ENCODE measurements at places on chromosomes 1 and 21.

DNA sequence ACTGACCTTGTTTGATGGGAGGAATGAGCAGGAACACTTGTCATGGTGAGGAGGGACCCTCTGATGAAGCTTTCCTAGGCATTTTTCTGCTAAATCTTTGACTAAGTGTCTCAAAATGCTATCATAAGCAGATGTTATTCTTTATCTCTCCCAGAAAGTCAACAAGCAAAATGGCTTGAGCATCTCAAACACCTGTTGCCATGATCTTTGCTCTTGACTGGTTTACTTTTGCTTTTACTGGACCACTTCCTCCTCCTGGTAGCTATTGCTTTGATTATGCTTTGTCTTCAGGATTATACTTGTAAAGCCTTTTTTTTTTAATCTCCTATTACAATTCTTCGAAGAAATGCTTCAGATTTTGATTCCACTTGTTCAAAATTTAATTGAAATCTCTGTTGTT lies 157.4 kb downstream of the GPR52 start:
- no peak for DNase-seq

DNA sequence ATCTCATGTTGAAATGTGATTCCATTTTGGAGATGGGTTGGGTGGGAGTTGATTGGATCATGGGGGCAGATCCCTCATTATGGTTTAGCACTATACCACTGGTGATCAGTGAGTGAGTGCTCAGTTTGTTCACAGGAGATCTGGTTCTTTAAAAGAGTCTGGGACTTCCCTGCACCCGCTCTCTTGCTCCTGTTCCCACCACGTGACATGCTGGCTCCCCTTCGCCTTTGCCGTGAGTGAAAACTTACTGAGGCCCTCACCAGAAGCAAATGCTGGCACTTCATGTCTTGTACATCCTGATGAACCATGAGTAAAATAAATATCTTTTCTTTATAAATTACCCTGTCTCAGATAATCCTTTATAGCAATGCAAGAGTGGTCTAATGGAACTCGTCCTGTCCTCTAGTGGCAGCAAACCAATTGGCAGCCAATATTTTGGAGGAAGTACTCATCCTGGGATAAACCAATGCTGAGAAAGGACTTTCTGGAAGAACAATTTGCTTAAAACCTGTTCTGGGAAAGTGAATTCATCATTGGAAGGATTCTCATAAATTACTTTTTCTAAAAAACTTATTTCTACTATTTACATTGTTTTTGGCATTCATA lies 27.8 kb upstream of the CYP4A11 start:
- DNase-seq = peak; percentile 5

GRCh38 chr1:117599286-117600221 lies 6.3 kb upstream of the TENT5C start:
- DNase-seq = no peak

DNA sequence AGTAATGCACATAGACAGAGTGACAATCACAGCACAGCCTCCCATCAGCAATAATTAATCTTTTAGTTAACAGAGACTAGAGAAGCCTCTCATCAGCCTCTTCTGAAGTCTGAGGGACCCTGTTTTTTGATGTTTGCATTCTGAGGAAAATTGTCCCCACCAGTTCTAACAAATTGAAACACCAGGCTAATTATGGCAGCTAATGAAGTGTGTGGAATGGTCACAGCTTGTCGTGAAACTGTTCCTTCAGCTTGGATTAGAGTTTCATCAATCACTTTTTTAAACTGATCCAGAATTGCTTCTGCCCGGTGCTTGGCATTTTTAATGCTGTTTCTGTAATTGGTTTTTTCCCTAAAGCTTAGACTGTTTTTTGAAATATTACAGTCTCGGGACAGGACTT lies 208.0 kb downstream of the SPATA17 start:
- no peak for DNase-seq

DNA sequence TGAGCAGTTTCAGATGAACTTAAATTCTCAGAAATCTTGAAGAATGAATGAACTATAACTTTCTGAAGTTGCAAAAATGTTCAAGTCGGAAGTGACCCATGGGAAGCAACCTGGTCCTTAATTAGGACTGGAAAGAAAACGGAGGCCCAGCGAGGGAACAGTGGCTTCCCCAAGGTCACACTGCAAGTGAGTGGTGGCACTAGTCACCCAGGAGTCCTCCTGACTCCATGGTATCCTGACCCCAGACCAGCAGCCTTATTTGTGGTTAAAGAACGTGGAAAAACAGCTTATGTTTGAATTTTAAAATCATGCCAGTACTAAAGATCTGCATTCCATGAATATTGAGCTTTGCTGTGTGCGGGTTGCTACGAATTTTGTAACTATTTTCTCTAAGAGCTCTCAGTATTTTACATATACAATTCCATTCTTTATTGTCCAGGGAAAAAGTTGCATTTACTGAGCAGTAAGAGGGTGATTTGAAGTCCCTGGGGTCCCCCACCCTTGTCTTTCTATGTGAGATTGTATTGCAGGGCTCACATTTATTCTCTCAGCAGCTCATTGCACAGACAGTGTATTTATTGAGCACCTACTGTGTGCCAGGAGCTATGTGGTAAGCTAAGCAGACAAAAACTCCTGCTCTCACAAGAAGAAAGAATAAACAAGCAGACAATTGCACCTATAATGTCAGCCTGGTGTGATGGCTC lies 61.6 kb upstream of the ATP5PO start:
- DNase-seq = no peak

DNA sequence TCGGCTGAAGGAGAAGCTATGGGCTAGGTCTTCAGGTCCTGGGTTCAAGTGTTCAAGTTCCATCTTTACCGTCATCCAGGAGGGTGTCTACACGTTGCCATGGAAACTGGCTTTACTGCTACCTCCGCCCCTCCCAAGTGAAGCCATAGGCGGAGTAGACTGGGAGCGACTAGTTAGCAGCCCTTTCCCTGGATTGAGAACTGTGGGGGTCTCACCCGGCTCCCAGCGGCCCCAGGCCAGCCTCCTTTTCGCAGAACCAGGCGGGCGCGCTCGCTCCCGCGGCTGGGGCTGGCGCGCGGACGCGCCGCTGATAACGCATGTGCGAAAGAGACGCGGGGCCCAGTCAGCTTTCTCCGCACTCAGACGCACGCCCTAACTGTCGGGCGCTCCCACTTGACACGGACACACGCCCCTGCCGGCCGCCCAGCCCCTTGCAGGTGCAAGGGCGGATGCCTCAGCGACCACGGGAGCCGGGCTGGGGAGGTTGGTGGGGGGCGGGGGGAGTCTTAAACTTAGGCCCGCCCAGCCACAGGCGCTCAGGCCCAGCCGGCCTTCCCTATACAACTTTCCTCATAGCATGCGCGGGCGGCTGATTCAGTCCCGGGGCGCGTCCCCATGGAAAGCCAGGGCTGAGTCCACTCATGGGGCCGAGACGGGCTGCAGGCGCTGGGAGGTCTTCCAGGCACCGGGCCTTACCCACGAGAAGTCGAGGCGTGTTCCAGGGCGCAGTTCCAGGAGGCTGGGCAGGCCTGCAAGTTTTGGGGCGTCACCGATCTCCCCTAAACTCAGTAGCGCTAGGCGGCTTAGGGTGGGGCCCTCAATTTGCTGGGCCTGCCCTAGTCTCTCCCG lies 7.4 kb downstream of the EFNA4 start:
- peak; percentile 95 for DNase-seq

DNA sequence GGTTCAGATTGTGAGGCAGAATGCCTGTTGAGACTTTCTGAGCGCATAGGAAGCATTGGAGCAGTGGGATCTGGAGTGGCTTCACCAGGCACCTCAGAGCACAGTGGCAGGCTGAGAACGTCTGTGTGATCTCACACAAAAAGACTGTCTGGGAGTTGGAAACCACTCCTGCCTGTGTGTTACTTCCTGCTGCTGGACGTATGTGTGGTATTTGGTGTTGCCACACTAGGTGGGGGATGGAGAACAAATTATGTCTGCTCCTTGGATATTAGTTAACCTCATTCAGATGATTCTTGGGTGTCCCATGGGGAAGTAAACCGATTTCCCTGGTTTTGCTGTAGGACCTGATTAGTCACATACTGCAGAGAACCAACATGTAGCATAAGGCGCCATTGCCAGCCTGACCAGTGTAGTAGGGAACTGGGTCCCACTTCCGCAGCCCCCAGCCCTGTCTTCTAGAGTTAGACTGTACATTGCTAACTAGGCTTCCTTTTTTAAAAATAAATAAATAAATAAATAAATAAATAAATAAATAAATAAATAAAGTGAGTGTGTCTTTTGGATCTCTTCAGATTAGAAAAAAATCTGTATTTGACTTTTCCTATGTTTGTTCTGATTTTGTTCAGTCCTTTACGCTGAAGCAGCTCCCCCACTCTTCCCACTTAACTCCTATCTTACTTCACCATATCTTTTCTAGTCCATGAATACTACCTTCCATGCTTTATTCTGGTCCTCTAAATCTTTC lies 26.9 kb downstream of the UCK2 start:
- peak; percentile 74 for DNase-seq

GRCh38 chr1:225733254-225733653 lies 44.4 kb upstream of the SRP9 start:
- no peak for DNase-seq

- DNase-seq = no peak
Measured at GRCh38 chr1:210072129-210072528, 134.1 kb downstream of the SYT14 start.

GRCh38 chr1:77940921-77941570 lies 37.8 kb downstream of the FUBP1 start:
- DNase-seq = no peak

GRCh38 chr1:82287556-82287955 lies 486.8 kb downstream of the ADGRL2 start:
- no peak for DNase-seq

- no peak for DNase-seq
Measured at GRCh38 chr21:31997191-31997590, 124.4 kb downstream of the HUNK start.

DNA sequence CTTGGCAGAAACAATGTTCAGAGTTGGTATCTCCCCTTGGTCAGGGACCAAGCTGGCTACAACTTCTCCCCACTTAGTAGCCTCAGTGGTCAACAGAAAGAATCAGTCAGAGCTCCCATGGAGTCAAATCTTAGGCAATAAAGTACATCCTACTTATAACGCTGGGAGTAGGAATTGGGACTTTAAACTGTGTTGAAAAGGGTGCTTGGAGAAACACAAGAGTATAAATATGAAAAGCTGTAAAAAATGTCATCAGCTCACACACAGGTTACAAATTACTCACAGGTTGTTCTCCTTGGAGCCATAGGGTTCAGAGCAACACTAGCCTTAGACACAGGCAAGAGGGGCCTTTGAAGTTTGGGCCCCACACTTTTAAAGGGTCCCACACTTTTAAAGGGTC lies 67.4 kb downstream of the WLS start:
- no peak for DNase-seq

- DNase-seq = no peak
Measured at GRCh38 chr1:2135441-2135841, 59.1 kb downstream of the FAAP20 start.

GRCh38 chr1:58928514-58928913 lies 144.7 kb upstream of the JUN start:
- no peak for DNase-seq

DNA sequence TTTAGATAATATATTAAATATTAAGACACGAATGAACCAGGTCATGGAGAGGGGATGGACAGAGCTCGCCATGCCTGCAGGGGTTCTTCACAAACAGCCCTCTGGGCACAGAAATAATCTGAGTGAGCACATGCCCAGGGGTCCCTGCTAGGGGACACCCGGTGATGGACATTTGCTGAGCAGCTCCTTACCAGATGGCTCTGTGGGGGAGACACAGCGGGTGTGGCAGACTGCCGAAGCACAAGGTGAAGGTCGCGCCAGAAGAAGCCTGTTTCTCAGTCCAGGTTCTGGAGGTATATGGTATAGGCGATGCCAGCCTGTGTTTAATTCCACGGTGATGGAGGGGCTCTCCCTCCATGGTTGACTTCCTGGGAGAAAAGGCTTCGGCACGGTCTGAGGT lies 9.6 kb downstream of the TRABD2B start:
- no peak for DNase-seq

DNA sequence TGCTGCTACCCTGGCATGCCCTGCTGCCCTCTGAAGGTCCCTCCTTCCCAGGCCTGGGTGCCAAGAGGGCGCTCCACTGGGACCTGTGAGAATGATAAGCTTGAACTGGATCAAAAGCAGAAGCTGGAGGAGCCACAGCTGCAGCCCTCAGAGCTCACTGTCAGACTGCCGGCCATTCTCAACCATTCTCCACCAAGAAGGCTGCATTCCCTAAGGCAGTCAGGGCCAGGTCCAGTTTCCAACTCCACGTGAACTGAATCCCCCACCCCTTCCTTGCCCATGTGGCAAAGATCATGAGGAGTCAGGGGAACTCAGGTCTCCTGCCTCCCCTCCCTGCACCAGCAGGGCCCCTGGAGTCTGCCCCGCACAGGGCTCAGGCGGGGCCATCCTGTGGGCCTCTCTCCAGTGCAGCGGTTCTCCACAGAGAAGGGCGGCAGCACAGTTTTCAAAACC lies 19.5 kb downstream of the SLC1A7 start:
- no peak for DNase-seq

DNA sequence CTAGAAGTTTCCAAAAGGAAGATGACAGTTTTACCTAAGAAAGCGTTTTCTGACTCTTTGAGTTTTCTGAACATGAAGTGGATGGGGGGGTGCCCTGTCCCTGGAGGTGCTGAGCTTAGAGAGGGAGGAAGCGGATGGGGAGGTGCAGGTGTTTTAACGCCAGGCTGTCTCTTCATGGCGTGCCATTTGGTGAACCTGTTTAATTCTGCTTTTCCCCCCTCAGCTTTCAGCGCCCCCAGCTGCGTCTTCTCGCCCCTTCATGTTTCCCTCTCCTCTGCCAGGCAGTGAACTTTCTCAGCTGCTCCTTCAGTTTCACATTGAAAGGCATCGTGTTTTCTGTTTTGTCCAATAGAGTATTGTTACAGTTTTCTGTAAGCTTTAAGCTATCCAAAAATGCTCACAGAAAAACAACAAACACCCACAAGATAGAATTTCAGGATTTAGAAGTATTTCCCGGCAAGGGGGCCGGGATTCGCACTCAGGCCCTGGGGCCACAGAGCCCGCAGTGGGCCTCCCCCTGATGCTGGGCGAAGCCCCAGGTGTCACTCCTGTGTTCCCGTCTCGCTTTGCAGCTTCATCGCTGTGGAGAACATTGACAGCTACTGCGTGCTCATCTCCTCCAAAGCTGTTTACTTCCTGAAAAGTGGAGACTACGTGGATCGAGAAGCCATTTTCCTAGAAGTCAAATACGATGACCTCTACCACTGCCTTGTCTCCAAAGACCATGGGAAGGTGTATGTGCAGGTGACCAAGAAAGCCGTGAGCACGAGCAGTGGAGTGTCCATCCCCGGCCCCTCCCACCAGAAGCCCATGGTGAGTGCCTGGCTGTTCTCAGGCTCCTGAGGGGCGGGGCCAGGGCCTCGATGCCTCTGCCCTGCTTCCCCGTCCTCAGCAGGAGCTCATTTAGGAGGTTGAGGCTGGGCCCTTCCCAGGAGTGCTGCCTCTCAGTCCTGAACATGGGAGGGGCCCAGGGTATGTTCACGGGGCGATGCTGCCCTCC lies 111.4 kb downstream of the DHRS3 start:
- DNase-seq = no peak
